ENCODE measurements at places on chromosomes 6 and 20.

DNA sequence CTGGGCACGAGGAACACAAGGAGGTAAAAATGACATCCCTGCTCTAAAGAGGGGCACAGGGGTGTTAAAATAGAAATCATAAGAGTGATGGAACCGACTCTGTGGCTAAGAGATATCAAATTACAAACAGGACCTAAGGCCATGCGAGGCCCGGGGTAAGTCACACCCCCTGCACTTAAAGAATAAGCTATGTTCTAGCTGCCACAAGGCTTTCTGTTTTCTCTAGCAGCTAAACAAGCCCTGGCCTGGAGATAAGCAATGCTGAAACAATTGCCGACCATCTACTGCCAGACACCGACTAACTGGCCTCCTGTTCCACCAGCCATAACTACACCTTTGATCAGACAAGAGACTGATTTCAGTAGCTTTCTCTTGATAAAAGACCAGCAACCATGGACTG, 32.4 kb downstream of the MDGA1 start:
- no peak for DNase-seq

- no peak for DNase-seq
Observed at GRCh38 chr6:100881707-100882040, 545 bp upstream of the ASCC3 start.

DNA sequence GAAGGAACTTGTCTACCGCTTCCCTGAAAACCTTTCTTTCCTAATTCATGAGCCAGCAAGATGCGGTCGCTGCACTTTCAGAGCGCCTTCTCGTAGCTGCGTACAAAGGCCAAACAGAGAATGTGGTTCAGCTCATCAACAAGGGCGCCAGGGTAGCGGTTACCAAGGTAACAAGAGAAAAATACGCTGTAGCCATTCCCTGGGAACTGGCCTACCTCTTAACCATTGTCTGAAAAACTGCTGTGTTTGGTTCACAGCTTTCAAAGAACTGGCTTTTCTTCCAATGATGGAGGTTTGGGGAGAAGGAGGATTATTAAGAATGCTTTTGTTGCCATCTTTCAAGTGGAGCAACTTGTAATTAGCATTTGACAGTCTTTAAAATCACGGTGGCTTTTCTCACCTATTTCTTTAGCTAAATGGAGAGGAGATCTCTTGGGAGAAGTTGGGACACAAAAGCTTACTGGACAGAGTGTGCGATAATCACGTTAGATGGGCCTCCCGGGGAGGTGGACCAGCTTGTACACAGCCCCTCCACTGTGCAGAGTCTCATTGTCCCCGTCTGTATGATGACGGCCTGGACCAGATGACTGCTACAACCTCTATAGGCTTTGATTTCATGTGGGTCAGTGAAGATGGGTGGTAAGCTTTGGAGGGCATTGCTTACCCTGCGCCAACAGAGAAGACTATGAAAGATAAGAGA, 71.5 kb downstream of the LYRM2 start:
- DNase-seq = no peak

DNA sequence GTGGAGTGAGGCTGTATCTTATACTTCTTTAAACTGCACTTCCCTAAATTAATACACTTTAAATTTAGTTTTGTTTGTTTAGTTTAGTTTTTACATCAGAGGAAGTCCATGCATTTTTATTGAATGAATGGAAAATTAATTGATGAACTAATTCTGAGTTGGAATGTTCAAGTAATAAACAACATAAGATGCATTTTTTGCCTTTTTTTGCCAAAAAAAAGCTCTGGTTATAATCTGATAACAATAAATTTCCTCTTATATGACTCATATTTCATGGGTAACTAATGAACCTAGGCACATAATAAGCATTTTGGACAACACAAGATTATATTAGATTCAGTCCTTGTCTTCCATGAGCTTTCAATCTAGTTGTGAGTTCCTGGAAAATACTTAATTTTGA, 323.1 kb downstream of the CENPW start:
- no peak for DNase-seq

GRCh38 chr6:31908791-31909190, 6.9 kb upstream of the ZBTB12 start:
- DNase-seq = no peak

GRCh38 chr6:170062209-170062914, 228.5 kb downstream of the DLL1 start:
- DNase-seq = no peak

DNA sequence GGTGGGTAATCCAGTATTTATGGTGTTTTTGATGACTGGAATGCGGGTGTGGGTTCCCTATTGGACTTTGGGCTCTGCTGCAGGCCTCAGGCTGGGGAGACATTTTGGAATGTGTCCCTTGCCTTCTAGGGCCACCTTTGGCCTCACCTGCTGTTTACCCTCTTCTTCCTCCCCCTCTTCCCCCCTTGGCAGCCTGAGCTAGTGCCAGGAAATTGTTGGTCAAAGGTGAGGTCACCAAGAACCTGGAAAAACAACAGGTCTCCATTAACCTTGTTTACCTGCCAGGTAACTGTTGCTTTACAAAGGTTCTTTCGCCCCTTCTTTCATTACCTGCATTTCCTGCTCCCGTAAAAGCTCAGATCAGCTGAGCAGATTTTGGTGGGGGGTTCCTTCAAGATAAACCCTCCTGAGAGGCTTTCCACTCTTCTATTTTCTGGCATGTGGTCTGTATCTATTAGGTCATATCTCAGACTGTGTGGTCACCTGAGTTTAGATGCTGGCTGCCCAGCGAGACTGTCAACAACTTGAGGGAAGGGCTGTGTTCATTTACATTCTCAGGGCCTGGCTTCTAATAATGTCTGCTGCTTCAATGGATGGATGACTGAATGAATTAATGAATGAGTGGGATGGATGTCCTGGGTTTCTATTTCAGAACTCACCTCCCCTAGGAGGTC, 34.7 kb downstream of the VEGFA start:
- DNase-seq = no peak

- no peak for DNase-seq
Observed at GRCh38 chr6:109927052-109927451, 51.1 kb upstream of the GPR6 start.

DNA sequence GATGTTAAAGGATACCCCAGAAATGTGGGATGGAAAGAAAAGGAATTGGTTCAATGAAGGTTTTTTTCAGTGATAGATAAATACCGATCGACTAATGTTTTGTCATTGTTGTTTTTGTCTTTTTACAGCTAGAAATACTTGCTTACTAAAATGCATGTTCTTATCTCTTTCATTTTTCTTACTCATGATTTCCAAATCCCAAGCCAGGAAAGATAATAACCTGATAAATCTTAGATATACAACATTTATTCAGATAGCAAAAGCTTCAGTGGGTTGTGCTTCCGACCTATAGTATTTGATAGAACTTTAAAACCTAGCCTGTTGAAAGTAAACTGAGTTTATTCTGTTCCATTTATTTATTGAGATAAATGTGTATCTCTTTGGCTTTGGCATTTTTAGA, 187.5 kb downstream of the EDN1 start:
- no peak for DNase-seq

DNA sequence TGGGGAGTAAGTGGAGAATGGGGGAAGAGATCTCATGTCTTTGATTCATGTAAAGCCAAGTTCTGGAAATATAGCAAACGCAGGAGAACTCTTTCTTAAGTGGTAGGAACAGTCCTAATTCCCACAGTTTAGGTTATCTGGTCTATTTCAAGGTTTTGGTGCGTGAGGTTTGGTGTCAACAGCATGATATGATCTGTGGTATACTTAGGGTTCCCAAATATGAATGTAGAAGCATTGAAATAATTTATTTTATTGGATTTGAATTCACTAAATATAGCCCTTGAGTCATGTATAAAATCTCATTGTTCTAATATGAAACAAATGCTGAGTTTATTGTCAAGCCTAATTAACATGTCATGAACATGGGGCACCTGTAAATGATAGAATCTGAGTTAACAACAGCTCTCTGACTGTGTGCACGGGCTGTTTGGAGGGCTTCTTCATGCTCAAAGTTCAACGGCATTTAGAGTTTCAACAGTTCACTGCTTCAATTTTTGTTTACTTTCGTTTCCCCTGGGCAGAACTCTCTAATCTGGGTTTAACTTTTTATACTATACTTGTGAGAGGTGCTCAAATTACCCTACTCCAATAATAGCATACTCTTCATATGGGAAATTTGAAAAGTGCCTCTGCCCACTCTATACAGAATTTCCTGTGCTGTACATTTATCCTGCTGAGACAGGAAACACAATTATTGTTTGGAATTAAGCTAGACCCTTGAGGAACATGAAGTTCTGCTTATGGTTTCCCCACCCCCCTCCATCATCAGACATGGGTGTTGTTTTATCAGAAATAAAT, 236.3 kb upstream of the ZNF217 start:
- DNase-seq = no peak

GRCh38 chr6:4225161-4225872, 89.9 kb upstream of the ECI2 start:
- DNase-seq = no peak

DNA sequence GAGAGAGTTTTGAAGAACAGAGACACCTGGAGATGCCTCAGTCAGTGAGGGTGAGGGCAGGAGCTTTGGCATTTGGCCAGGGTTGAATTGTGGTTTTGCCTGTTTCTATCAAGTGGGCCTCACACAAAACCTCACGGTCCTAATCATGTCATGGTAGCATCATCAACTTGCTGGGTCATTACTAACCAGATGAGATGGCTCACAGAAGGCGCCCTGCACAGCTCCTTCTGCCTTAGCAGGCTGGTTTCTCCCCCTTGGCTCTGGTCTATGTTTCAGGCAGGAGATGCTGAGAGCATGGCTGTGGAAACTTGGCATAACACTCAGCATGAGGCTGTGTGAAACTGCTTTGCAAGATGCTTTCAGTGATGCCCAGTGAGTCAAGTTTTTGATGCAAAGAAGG, 99.3 kb downstream of the LRRC1 start:
- DNase-seq = no peak

DNA sequence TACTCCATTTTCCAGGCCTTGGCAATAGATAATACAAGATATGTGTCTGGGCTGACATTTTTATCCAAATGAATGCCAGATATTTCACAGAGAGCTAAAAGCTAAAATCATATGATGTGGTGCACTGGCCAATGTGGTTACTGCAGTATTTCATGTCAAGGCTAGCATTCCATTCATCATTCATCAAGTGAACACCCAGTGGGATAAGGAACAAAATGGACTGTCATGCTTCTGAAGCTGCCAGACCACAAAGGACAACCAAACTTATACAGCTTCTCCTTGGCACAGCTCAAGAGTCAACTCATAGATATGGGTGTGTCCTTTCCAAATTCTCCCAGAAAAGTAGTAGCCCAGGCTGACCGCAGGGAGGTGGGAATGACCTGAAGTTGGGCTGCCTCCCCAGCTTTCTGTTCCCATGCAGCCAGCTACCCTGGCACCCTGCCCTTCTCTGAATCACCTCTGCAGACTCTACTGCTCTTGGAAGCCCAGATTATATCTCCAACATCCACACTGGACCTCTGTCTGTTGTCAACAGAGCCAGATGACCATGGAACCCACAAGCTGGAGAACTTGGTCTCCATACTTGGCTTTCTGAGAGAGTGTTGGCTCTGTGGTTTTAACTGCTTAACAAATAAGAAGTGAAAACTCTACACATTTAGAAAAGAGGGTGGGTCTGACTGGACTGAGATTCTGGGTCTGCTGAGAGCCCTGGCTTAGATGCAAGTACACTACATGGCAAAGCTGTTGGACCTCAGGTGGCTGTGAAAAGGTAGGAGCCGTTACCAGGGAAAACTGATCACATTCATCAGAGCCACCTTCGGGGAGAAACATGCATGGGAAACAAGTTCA, 122.8 kb downstream of the ALDH8A1 start:
- no peak for DNase-seq

DNA sequence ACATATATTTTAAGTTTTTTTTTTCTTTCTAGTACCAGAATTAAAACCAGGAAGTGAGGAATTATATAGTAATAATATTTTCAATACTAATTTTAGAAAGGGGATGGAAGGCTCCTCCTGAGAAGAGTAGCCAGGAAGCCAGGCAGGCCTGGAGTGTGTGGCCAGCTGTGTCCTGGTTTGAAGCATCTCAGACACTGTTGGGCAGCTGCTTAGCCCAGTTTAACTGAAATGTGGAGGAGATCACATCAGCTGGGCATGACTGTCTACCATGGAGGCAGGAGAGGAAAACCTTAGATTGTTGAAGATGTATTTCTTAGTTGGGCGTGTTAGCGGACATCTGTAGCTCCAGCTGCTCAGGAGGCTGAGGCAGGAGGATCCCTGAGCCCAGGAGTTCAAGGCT, 142.2 kb downstream of the ARID1B start:
- no peak for DNase-seq

DNA sequence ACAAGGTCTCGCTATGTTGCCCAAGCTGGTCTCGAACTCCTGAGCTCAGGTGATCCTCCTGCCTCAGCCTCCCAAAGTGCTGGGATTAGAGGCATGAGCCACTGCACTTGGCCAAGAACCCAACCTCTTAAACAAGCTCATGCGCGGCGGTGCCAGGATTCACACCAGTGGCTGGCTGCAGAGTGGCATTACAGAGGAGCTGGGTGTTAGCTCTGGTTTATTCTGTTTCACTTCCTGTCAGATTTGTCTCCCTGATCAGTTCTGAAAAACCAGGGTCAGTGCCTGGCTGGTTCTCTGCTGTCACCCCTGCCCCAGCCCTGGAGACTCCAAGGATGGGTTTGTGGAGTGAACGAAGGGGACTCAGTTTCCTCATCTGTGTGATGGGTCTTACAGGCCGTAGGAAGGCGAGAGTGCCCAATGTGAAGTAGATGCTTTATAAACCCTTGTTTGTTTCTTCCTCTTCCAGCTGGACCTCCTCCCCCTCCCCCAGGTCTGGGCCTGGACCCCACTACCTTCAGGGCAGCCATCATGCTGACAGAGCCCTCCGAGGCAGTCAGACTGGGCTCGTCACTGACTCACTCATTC, 63.4 kb downstream of the UBE2V1 start:
- DNase-seq = no peak

- no peak for DNase-seq
Observed at GRCh38 chr6:160116411-160116810, 5.2 kb upstream of the SLC22A1 start.

DNA sequence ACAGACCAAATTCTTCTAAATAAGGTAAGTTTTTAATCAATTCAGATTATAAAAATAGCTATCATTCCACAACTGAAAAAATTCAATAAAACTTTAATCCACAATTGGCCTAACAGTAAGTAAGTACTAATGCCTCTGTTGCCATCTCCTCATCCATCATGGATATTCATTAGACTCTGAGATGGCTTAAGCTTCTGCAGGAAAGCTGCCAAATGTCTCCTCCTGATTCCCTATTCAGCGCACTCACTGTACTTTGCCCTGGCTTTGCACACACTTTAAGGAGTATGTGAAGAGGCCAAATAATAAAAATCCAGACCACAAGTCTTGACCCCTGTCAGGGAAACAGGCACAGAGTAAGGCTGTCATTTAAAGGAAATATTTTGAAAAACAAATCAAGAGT, 23.6 kb downstream of the PGM3 start:
- DNase-seq = no peak

GRCh38 chr6:44481760-44482159, 94.3 kb downstream of the CDC5L start:
- DNase-seq = no peak
